ENCODE measurements at places on chromosomes 16 and 17.

DNA sequence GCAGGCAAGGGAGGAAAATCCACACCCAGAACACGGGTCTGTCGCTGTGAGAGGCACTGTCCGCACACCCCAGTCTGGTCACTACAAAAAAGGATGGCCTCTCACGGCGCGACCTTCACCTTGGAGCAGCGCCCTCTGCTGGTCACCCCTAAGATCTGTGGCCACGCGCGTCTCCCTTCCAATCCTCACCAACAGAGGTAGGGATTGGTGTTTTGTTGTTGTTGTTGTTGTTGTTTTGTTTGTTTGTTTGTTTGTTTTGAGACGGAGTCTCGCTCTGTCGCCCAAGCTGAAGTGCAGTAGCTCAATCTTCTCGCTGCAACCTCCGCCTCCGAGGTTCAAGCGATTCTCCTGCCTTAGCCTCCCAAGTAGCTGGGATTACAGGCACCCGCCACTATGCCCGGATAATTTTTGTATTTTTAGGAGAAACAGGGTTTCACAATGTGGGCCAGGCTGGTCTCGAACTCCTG is 15.0 kb upstream of the C17orf58 start:
- no peak for DNase-seq

- DNase-seq = no peak
These were observed 65.5 kb downstream of the DYNLRB2 start for GRCh38 chr16:80606221-80606766.

- DNase-seq = no peak
These were observed 29.7 kb downstream of the CHCT1 start for GRCh38 chr17:60451965-60452364.

- no peak for DNase-seq
These were observed 12.5 kb downstream of the POLR2A start for GRCh38 chr17:7496470-7497183.

- no peak for DNase-seq
These were observed 33.5 kb downstream of the TK2 start for GRCh38 chr16:66516509-66516807.

GRCh38 chr17:1264196-1264595 is 6.0 kb upstream of the BHLHA9 start:
- DNase-seq = no peak

- DNase-seq = peak; percentile 85
These were observed 12.2 kb downstream of the BANP start for GRCh38 chr16:87963400-87963799.

- no peak for DNase-seq
These were observed 24.9 kb downstream of the RAB11FIP3 start for GRCh38 chr16:450385-450784.

DNA sequence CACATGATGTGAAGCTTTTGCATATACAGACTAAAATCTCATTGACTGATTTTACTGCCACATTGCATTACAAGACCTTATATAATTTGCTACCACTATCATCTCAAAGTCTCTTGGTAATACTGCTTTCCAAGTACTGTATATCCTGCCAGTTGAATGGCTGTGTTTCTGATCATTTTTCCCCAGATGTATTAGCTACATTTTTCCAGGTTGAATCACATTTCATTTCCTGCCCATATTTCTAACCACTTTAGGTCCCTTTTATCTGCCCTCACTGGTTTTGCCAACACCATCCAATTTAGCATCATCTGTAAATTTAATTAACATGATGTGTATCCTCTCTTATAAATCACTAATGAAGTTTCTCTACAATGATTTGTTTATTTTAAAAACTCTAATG is 365.7 kb upstream of the PMFBP1 start:
- DNase-seq = peak; percentile 63
